T-helper 1 cell (primary cell): ENCODE measurements at places on chromosomes 3 and 15.

DNA sequence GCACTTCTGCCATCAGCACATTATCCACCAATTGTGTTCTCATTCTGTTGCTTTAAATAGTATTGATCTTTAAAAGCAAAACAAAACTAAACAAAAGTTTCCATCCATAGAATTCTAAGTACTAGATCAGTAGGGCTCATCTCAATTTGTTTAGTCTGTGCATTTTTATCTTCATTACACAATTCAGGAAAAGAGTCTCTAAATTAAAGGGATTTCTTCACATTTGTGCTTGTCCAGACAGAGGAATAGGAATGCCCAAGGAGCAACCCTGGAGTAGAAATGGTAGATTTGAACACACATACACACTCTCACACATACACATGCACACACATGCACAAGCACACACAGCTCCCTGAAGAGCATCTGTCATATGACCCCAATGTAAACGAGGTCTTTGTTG lies 21.4 kb downstream of the LMCD1 start:
- DNase-seq: no peak

DNA sequence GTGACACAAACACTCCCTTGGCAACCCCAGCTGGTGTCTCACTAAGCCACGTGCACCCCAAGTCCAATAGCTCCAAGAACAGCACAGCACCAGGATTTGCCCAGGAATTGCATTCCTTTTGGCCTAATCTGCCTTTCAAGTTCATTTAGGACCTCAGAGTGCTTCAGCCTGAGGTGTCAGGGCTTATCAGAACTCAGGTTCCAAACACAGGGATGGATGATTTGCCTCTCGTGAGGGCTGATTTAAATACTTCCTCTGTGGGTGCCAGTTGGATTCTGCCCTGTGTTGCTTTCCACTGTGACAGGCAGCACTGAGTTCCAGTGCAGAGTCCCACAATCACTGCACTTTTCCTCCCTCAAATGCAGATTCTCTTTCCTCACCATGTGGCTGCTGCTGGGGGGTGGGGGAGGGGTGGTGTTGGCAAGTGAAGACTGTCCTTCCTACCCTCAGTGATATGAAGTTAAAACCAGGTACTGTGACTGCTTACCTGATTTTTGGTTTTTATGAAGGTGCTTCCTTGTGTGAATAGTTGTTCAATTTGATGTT lies 204.3 kb upstream of the STAC start:
- DNase-seq: no peak

DNA sequence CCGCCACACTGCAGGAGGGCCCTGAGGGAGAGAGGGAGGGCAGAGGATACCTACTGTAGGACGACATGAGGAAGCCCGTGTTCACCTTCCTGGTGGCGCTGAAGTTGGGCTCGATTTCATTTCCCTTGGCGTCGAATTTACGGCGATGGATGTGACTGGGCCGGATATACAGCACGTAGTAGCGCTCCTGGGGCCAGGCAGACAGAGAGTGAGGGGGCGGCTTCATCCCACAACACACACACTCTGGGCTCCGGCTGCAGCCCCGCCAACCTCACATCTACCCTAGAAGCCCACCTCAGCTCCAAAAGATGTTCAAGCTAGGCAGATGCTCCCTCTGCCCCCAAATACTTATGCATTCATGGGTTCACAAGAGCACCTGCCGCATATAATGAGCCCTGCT lies 4.5 kb downstream of the ARPIN start:
- no peak for DNase-seq

GRCh38 chr15:65355988-65356353 lies 21.8 kb downstream of the IGDCC3 start:
- no peak for DNase-seq

DNA sequence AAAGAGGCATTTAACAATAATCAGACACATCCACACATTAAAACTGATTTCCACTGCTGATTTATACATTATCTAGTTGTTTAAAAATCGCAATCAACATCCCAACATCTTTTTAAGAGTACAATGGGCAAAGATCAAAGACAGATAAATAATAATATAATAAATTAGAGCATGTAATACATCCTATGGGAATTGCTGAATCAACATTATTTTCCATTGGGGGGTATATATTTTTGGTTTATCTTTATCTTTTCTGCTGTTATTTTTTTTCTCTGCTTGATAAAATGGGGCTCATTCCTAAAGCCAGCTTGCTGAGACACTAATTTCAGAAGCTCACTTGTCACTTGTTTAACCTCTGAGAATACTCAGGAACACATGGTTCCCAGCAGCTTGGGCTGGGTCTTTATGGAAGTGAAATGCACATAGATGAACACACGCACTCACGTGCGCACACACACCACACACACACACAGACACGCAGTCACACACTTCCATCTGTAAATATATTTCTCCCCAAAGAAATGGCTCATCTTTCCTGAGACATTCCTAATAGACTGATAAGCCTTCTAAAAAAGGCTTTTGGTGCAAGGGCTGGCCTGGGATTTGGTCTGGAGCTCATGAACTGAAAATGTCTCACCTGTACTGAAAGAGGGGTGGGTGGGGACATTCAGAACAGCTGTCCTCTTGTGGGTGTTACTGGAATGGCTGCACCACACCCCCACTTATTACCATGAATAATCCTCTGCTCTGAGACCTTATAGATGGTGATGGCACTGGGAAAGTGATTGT lies 3.5 kb upstream of the PPIB start:
- no peak for DNase-seq

- DNase-seq: no peak
Observed at GRCh38 chr3:78003090-78003489, 963.2 kb downstream of the ROBO2 start.

DNA sequence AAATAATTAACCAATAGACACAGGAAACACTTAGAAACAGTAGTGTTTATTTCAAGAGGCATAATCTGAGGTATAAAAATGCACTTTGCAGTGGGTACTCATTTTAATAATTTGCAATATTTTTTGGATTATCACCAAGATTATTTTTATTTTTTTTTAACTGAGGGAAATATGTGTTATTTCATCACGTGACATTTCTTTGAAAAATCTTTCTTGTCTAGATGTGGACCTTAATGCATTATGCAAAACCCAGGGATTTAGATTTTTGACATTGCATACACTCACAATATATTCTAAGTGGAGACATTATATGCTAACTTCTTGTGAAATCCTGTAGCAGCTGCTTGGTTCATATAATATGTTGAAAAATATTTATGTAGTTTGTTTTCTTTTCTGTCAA lies 260.4 kb upstream of the MEIS2 start:
- DNase-seq: no peak

- no peak for DNase-seq
Observed at GRCh38 chr3:48595526-48596121, 495 bp upstream of the COL7A1 start.

- DNase-seq: no peak
Observed at GRCh38 chr15:70382009-70382749, 284.5 kb upstream of the TLE3 start.

GRCh38 chr15:96261575-96262034 lies 68.9 kb upstream of the NR2F2 start:
- no peak for DNase-seq

- no peak for DNase-seq
Observed at GRCh38 chr3:123583561-123583960, 1.3 kb downstream of the HACD2 start.

GRCh38 chr3:172398484-172398883 lies 49.8 kb downstream of the GHSR start:
- DNase-seq: no peak

DNA sequence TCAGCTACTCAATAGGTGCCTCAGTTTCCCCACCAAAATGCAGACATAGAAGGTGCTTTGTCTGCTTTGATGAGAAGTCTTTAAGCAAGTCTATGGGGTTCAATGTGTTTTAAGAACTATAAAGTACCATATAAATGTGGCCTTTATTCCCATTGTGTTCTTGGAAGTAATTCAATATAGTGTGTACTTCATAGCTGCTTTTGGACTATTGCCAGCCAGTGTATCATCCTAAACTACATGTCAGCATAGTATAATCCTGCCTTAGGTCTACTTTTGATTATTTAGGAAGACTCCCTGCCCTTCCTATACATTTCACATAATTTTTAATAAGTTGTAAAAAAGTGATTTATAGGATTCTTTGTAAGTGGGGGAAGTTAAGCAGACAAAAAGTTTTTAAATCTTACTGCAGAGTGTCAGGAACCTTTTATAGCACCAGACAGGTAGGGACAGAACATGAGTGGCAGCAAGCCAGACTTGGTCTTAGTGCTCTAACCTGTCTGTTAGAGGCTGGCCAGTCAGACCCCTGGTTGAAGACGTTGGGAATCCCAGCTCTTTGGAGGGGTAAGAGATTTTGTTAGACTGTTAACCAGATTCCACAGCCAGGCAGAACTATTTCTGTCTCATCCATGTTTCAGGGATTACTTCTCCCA lies 48.4 kb downstream of the MLH1 start:
- no peak for DNase-seq

- no peak for DNase-seq
Observed at GRCh38 chr3:100880072-100880471, 113.1 kb downstream of the ABI3BP start.

GRCh38 chr3:18301781-18302180 lies 123.4 kb downstream of the SATB1 start:
- DNase-seq: no peak
